Dorsolateral prefrontal cortex (tissue), 122 donors: ENCODE measurements at places on chromosomes 13 and 19.

- no peak for DNase-seq
Observed at GRCh38 chr19:56896095-56896494, 55.6 kb upstream of the PEG3 start.

GRCh38 chr19:11339254-11340098 lies at the start of gene RAB3D:
Gene RAB3D (minus strand): TSS chr19:11339657. CDS start chr19:11337399, 2,258 bp downstream.
- peak; percentile 73 for DNase-seq

DNA sequence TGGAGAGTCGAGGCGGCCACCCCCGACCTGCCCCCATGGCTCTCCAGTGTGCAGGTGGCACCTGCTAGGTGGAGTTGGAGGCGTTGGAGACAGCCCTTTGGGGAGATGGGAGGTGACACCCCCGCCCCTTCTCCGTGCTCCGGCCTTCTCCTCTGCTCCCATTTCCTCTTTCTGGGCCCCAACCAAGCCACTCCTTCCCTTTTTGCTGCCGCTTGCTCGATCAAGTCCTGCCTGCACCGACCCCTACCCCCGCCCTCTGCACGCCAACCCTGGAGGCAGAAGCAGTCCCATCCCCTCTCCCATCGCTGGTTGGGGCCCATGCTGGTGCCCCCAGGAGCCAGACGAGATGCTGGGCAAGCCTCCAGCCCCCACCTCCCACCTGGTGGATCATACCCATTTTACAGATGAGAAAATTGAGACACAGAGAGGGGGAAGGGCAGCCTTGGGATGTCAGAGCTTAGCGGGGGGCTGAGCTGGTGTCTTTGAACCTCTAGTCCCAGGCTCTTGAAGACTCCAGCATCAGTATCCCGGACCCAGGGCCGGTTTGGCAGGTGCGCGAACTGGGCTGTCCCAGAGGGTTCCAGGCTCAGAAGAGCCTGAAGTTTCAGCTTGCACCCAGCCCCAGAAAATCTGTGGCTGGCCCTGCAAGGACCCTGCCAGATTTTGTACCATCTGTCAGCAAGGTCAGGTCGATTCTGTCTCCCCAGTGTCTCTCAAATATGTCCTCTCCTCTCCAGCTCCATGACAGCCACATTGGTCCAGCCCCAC lies 10.3 kb downstream of the GNA15 start:
- DNase-seq: no peak

DNA sequence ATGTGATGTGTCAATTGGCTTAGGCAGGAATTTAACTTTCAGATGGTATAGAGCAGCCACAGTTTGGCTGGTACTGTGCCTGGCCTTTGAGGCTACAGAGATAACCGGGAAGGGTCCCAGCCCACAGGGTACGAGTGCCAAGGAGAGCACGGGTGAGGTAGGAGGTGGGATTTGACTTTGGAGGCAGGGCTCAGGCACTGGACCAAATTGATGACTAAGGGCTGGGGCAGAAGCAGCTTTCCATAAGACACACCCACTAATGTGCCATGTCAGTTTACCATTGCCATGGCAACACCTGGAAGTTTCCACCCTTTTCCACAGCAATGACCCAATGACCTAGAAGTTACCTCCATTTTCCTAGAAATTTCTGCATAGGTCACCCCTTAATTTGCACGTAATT lies 466.2 kb downstream of the TSHZ3 start:
- no peak for DNase-seq

GRCh38 chr13:97321616-97322321 lies 99.6 kb downstream of the MBNL2 start:
- DNase-seq: peak; percentile 41

DNA sequence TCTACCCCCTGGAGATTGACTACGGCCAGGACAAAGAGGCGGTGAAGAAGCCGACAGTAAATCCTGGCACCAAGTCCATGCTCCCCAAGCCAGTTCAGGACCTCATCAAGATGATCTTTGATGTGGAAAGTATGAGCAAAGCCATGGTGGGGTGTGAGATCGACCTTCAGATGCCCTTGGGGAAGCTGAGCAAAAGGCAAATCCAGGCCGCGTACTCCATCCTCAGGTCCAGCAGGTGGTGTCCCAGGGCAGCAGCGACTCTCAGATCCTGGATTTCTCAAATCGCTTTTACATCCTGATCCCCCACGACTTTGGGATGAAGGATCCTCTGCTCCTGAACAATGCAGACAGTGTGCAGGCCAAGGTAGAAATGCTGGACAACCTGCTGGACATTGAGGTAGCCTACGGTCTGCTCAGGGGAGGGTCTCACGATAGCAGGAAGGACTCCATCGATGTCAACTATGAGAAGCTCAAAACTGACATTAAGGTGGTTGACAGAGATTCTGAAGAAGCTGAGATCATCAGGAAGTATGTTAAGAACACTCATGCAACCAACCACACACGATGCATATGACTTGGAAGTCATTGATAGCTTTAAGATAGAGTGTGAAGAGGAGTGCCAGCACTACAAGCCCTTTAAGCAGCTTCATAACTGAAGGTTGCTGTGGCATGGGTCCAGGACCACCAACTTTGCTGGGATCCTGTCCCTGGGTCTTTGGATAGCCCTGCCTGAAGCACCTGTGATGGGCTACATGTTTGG lies 24.0 kb upstream of the ANKRD10 start:
- DNase-seq: no peak

DNA sequence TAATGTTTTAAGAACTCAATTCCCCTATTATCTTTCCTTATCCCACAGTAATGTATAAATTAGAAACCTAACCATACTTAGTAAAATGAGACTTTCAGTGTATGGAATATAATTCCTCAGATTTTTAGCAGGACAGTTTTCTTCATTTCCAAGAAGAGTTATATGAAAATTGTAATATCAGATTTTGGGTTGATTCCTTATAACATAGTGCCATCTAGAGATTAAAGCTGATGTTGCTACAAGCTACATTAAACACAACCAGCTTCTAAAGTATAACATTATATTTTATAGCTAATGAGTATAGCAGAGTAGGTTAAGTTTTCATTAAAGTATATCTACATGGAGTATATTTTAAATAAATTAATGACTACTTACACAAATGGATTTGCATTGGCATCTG lies 99.7 kb upstream of the MIR17HG start:
- DNase-seq: no peak

DNA sequence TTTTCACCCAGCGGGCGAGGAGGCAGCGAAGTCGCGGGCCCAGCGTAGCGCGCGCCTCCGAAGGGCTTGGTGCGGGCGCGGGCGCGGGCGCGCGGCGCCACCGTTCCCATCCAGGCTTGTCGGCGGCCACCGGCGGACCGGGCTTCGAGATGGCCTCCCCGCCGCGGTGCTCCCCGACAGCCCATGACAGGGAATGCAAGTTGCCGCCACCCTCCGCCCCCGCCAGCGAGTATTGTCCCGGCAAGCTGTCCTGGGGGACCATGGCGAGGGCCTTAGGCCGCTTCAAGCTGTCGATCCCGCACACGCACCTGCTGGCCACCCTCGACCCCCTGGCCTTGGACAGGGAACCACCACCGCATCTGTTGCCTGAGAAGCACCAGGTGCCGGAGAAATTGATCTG lies at the start of gene WDR88:
WDR88 (plus strand) TSS at position 94 of the 400 bp plus-strand sequence; CDS start at position 150, 56 bp downstream.
- DNase-seq: no peak

GRCh38 chr19:55923556-55923955 lies 8.6 kb downstream of the NLRP13 start:
- no peak for DNase-seq

- no peak for DNase-seq
Observed at GRCh38 chr19:55253842-55254624, 4.8 kb downstream of the PPP6R1 start.

GRCh38 chr19:56884441-56884840 lies 43.9 kb upstream of the PEG3 start:
- DNase-seq: no peak

GRCh38 chr19:42140125-42140754 lies 8.0 kb upstream of the POU2F2 start:
- no peak for DNase-seq

DNA sequence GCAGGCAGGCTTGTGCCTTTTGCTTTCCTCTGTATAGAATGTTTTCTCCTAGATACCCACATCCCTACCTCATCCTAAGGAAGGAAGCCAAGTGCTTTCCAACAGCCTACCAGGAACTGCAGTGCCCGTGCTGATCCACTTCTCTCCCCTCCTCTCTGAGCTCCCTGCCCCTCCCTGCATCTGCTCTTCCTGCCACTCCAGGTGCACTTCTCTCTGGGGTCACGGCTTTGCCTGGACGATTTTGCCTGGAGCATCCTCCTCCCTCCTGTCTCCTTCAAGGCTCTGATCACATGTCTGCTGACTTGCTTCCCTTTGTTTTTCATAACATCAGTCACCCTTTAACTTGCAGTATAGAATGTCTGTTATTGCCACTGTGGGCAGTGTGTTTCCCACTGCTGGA lies 34.7 kb upstream of the IRS2 start:
- DNase-seq: no peak

- no peak for DNase-seq
Observed at GRCh38 chr19:6381030-6381750, 5.5 kb upstream of the PSPN start.

- DNase-seq: no peak
Observed at GRCh38 chr13:48630291-48630690, 23.4 kb upstream of the CYSLTR2 start.

DNA sequence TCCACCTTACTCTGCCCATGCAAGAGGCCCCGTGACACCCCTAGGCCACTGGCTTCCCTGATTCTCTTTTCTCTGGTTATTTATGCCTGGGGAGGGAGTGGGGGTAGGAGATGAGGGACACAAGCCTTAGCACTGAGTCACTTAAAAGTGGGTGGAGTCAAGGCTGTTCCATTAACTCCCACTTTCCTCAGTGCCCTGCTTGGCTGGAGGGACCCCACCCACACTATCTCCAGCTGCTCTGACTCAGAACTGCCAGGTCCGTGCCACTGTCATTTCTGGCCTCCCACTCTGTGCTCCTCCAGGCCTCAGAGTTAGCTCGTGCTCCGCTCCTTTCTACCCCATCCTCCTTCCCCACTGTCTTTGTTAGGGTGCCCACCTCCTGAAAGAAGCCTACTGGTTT lies 113.4 kb upstream of the UQCRFS1 start:
- peak; percentile 60 for DNase-seq

- no peak for DNase-seq
Observed at GRCh38 chr13:106291006-106291405, 244.5 kb downstream of the EFNB2 start.

DNA sequence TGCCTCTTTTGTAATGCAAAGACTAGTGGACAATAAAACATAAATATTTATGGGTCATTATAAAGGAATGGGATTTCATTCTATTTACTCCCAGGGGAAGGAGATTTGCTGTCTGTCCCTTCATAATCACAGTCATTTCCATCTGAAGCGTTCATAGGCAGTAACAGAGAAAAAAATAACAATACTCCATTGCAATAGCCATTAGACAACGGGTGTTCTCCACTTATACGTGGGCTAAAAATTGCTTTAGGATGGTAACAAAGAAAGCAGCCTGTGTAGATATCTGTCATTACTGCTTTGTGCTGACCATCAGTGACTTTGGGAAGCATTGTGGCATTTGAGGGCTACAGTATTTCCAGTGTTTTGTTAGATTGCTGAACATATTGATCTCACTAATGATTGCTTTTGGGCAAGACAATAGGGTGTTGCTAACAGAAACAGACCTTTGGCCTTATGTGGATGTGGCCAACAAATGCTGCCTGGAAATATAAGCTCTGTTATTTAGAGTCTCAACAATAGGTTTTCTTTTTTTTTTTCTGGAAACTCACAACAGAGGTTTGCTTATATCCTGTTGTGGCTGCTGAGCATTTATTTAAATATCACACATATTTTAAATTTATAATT lies 355.2 kb downstream of the MTUS2 start:
- no peak for DNase-seq

DNA sequence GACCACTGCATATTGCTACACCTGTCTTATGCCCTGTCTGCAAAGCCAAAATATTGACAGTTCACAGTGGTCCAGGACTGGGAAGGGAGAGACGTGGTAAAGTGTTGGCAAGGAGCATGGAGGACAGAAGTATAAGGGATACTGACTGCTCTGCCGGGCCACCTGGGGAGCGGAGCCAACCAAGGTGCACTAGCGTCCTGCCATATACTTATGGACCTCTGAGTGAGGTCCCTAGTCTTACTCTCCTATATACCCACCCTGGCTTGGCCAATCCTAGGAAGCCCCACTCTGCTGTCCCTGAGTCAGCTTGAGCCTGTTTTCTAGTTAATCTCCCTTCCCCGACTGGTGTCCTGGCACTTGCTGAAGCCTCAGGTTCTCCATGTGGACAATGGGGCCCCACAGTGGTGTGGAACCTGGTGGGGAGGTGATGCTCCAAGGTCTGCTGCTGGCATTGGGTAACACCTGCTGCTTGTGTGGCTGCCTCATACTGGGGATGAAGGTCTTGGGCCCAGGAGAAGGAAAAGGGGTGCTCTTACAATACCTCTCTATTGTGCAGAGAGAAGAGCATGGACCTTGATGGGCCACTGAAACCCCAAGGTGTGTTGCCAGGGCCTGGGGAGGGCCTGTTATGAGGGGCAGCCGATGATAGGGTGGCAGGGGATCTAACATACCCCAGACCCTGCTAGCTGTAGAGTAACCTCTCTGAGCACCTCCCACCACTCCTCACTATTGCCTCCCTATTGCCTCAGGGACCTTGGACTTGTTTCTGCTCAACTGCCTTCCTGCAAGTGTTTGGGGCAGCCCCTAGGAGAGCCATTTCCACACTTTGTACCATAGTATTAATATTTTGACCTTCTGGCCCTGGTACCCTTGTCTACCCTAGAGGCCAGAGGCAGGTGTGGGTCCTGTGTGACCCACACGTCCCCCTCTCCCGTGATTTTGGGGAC lies 6.7 kb upstream of the TRIM28 start:
- DNase-seq: no peak

- DNase-seq: no peak
Observed at GRCh38 chr19:4589579-4590410, 30.3 kb upstream of the SEMA6B start.

DNA sequence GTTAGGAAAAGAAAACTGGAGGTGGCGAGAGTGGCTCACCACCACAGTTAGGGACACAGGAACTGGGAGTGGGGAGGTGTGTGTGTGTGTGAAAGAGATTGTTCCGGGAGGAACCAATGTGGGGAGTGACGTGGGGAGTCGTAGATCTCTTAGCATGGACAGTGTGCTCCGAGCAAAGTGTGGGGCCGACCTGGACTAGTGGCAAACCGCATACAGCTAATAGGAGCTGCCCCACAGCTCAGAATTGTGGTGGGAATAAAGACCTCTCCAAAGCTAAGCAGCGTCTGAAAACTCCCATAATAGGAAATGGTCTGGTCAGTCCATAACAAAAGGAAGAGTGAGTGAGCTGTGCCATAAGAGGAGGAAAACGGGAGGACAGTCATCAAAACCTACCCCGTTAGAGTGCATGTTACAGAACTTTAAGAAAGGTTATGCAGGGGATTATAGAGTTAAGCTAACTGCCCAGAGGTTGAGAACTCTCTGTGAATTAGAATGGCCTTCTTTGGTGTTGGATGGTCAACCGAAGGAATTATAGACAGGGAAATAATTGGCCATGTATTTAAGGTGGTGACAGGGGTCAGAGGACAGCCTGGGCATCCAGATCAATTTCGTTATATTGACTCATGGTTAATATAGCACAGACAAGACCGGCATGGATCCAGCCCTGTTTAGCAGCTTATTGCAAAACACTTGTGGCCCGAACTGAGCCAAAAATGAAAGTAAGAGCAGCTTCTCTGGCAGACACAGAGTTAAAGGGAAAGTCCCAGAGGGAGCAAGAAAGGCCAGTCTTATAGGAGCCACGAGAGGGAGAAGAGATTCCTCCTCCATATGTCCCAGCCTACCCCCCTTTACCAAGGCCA lies 8.9 kb upstream of the SLC15A1 start:
- no peak for DNase-seq
